ENCODE measurements at places on chromosomes 7 and 10.
A peak's percentile ranks its signal among the peaks of the same experiment; 100 is the strongest.

DNA sequence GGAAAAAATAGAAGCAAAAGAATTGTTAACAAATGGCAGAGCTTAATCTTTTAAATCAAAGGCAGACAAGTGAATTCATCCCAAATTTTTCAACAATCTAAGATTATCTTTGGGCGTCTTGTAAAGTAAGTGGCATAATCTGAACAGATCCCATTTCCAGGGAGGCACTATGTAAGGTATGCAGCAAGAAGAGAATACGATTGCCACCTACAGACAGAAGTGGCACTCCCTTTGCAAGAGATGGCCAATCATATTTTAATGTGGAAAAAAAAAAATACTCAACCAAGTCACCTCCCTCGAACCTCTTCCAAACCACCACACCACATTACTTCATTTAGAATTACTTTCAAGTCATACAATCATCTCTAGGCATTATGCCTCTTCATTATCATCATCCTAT, 4.0 kb downstream of the GFRA1 start:
- no peak for DNase-seq

DNA sequence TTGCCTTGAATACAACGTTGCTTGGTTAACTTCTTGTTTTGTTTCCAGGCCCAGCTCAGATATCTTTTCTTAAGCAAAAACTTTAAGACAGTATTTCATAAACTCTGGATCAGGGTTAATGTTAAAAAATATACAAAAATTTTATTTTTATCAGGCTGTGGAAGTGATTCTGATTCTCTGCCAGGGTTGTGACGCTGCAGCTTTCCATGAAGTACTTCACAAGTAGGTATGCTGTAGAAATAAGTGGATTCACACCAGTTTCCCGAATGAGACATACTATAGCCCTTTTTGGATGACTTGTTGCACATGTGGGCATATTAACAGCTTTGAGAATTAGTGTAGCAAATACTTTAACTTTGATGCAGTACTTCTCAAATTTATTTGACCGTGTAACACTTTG, 70.1 kb downstream of the CDK14 start:
- DNase-seq = no peak

DNA sequence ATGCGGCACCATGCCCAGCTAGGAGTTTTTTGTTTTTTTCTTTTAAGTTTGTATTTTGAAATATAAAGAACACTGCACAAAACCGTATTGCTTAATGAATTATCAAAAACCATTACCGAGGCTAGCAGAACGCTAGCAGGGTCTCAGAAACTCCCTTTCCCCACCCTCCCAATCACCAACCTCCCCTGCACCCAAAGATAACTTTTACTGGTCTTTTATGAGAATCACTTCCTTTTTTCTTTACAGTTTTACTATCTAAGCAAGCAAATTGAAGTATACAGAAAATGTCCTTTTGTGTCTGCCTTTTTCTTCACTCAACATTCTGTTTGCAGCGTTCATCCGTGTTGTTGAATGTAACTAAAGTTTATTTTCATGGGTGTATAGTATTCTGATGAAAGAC, 13.4 kb downstream of the HIP1 start:
- DNase-seq = no peak

- DNase-seq = no peak
Measured at GRCh38 chr10:28533186-28533564, 257 bp downstream of the WAC start.

DNA sequence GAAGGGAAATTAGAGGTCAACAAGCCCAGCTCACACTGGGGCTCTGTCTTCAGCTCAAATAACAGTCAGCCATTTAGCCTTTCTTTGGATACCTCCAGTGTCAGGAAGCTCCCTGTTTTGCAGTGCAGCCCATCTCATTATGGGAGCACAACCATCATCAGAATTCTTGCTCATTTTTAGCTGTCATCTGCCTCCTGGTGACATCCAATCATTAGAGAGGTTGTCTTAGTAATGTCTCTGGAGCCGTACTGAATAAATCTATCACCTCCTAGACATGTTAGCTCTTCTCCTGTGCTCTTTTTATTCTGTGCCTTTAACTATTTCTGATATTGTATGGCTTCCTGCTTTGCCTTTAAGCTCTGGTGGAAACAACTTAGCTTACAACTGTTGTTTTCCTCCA, 74.5 kb downstream of the CHRM2 start:
- no peak for DNase-seq

DNA sequence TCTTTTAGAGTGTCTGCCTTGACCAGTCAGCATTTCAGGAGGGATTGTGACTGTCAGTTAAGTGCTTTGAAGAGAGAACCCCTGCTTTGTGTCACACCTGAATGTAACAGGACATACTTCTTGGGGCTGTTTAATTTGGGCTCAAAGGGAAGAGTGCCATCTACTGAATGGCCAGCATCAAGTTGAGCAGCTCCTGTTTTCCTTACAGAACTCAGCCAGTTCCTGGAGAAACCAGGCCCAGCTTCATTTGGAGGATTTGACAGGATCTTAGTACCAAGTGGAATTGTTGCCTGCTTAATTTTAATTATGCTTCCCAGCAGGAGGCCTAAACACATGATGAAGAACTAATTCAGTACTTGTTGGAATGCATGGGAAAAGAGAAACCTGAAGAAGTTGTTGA, 8.3 kb downstream of the ADD3 start:
- DNase-seq = no peak

GRCh38 chr10:102876747-102877153, 7.5 kb downstream of the AS3MT start:
- DNase-seq = no peak

- DNase-seq = no peak
Measured at GRCh38 chr7:22443370-22444180, 56.4 kb downstream of the STEAP1B start.

DNA sequence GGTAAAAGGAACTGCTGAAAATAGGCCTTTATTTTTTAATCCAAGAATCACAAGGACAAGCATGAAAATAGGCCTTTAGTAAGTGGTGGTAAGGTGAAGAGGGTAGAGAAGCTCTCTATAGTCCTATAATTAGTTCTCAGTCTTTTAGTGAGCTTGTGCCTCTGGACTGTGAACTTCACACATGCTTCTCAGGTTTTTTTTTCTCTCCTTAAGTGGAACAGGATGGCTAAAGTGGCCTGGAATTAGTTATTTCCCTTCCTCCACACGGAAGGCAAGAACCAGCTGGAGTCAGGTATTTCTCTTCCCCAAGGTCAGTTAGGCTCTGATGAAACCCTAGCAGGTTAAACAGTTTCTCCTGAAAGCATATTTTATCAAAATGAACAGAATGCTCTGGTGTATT, 203.0 kb upstream of the MINDY3 start:
- DNase-seq = no peak

DNA sequence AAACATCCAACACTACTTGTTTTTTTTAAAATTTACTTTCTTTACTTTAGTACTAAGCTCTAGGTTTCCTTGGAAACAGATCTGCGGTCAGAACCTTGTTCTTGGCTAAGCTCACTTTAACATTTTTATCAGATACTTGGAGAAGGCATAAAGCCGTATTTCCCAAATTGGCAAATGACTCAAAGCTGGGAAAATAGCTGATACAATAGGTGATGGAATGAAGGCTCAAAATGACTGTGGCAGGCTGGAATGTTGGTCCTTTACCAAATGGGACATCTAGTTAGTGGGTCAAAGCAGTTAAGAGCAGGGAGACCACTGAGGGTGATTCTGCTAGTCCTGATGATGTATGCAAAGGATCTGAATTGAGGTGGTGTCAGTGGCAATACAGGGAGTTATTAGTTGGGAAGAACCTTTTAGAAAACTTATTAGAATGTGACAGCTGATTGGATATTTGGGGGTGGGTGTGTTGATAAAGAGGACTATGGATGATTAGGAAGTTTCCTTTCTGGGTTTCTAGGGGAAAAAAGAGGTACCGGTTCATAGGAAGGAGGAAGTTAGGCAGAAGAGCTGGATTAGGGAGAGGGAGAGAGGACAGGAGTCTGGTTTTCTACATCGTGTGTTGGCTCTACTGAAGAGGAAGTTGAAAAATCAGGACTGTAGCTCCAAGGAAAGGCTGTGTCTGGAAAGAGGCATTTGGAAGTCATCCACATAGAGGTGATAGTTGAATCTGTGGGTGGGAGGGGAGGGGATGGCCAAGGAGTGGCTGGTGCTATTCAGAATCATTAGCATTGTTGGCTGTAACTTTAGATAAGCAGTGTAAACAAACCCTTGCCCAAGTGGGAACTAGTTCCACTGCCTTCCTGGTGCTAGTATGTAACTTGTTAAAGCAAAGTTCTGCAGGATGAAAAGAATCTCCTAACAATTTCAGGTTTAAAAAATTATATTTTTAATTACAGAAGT, 13.1 kb downstream of the PLCE1 start:
- DNase-seq = no peak

GRCh38 chr10:14618674-14619073, 156.0 kb downstream of the FAM107B start:
- no peak for DNase-seq

DNA sequence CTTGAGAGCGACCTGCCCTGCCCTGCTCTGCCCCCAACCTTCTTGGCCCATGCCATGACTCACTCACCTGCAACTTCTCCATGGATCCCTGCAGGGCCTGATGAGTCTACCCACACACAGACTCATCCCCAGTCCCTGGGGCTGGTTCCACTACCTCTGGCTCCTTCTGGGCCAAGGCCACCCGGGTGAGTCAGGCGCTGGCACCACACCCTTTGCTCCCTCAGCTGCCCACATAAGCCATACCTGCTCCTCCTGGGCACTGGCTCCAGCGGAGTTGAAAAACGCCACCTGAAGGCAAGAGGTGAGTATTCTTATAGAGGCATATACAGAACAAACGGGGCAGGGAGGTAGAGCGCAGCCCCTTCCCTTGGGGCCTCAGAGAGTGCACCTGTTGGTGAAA, 16.2 kb upstream of the MTPAP start:
- no peak for DNase-seq

- no peak for DNase-seq
Measured at GRCh38 chr7:143504215-143504936, 26.7 kb downstream of the TAS2R41 start.

DNA sequence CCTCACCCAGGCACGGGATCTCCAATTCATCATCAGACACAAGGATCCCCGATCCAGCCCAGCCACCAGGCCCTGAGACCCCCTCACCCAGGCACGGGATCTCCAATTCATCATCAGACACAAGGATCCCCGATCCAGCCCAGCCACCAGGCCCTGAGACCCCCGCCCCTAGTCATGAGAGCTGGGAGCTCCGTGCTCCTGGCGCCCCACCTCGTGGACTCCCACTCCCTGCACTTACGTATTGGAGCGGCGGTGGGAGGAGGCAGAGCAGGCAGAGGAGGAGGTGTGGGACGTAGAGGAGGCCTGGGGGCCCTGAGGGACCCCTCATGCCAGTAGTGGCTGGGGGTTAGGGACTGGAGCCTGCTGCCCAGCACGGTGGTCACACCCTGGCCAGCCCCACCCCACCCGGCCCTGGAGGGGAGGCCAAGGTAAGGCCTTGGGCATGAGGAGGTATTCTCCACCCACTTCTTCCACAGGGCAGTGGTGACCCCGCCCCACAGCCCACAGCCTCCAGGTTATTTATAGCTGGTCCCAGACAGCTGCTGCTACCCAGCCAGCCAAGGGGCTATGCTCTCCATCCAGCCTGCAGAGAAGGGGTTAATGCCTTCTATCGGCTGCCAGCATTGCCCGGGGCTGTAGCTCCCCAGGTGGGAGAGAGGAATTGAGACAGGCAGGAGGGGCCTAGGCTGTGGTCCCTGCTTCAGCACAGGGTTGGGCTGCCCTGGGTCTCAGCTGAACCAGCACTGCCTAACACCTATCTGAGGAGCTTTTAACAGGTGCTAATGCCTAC, 17.6 kb upstream of the CRHR2 start:
- DNase-seq = no peak

DNA sequence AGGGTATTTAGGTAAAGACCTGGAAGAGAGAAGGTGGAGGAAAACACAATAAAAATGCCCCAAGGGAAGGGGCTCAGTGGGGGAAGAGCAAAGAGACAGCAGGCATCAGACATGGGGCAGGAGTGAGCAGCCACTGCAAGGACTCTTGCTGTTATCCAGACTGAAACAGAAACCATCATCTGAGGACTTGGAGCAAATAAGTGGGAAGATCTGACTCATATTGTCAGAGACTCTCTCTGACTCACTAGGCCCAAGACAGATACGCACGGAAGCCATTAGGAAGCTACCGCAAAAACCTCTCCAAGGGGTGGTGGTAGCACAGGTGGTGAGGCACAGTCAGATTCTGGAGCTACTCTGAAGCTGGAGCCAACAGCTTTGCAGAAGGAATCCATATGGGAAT, 110.7 kb downstream of the RNF32 start:
- DNase-seq = peak; percentile 13

DNA sequence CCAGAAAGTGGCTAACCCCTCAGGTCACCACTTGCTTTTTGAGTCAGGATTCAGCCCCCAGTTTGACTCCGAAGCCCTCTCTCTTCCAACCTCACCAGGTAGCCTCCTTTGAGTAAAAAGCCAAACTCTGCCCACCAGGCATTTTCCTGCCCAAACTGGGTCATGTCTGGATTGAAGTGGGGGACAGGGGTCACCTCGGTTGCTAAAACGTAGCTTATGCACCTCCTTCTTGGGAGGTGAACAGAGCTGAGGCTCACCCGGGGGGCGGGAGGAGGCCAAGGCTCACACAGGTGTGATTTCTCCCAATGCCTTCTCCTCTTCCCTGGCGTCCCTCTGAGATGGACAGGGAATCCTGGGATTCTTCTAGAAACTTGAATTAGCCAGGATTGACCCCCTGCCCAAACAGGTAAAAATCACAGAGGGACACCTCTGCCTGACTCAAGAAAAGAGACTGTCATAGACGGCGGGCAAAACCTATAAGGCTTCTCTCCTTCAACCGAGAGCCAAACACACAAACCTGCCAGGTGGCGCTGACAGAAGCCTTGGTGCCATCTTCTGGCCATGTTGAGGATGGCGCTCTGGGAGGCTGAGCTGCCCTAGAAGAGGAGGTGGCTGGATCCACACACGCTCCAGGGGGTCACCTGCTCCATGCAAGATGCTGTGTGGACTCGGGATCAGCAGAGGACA, 51.6 kb downstream of the PRLHR start:
- peak; percentile 8 for DNase-seq

GRCh38 chr7:131352032-131352431, 24.4 kb downstream of the MKLN1 start:
- no peak for DNase-seq

GRCh38 chr10:114902151-114902550, 35.8 kb upstream of the TRUB1 start:
- DNase-seq = no peak

DNA sequence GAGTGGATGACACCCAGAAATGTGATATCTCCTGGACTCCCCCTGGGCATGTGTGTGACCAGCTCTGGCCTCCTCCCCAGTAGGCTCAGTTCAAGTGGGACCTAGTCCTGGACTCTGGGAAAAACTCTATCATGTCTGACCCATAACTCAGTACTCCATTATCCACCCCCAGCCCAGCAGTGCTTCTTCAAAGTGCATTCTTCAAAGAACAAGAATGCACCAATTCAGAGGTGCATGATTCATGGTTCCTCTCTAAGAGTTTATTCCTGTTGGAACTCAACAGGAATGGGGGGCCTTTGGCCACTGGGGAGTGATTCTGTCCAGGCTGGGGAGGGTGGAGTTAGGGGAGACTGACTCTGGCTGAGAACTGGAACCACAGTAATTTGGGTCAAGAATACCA, 173.6 kb upstream of the CXCL12 start:
- DNase-seq = no peak

- DNase-seq = no peak
Measured at GRCh38 chr7:93955304-93955703, 33.8 kb downstream of the GNG11 start.

Measured in activated CD4-positive, alpha-beta T cell treated with anti-CD3 and anti-CD28 coated beads for 24 hours (primary cell).